ENCODE measurements at places on chromosomes 5 and 9.
A peak's percentile ranks its signal among the peaks of the same experiment; 100 is the strongest.

- DNase-seq = no peak
These were observed 43.9 kb downstream of the FYB1 start for GRCh38 chr5:39175273-39175955.

DNA sequence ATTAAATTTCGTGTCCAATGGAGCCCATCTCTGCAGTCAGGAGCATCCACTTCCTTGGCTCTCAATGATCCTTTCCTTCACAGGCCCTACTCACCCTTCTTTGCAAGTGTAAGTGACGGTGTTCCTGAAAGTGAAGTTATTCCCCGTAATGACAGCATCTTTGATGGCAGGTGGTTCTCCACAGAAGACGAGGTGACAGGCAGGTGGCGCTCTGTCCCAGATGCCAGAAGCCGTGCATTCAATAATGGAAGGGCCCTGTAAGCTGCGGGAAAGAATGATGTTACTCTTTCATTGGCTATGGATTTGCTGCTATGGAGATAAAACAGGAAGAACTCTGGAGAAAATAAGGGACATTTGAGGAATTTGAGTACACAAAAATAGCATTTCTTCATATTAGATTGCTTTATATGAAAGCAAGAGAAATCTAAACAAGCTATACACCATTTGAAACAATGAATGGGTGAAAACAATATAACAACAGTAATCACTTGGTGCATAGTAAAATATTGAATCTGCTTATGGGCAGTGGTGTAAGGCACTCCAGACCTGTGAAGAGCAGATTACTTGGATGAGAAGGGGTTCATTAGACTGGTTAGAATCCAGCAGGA, 89.9 kb upstream of the TXNDC8 start:
- DNase-seq = no peak

DNA sequence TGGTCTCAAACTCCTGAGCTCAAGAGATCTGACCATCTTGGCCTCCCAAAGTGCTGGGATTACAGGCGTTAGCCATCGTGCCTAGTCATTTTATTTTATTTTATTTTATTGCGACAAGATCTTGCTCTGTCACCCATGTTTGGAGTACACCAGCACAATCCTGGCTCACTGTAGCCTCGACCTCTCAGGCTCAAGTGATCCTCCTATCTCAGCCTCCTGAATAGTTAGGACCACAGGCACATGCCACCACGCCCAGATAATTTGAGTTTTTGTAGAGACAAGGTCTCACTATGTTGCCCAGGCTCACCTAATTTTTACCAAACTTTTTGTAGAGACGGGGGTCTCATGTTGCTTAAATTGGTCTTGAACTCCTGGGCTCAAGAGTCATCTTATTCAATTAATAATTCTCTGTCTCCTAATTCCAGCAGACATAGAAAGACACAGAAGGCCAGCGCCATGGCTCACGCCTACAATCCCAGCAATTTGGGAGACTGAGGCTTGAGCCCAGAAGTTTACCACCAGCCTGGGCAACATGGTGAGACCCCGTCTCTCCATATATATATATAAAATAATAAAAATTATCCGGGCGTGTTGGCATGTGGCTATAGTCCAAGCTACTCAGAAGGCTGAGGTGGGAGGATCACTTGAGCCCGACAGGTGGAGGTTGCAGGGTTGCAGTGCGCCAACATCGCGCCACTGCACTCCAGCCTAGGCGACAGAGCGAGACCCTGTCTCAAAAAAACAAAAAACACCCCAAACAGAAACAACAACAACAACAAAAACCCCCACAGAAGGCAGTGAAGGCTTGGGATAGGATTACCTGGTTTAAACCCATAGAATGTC, 1.0 kb upstream of the UBAP1 start:
- DNase-seq = no peak

- no peak for DNase-seq
These were observed 36.9 kb upstream of the SLC1A3 start for GRCh38 chr5:36569491-36569890.

- no peak for DNase-seq
These were observed 23.2 kb downstream of the FGD3 start for GRCh38 chr9:92970467-92970923.

- no peak for DNase-seq
These were observed 3.0 kb downstream of the LECT2 start for GRCh38 chr5:135951807-135952206.

- no peak for DNase-seq
These were observed 556 bp downstream of the MTREX start for GRCh38 chr5:55308254-55308836.

DNA sequence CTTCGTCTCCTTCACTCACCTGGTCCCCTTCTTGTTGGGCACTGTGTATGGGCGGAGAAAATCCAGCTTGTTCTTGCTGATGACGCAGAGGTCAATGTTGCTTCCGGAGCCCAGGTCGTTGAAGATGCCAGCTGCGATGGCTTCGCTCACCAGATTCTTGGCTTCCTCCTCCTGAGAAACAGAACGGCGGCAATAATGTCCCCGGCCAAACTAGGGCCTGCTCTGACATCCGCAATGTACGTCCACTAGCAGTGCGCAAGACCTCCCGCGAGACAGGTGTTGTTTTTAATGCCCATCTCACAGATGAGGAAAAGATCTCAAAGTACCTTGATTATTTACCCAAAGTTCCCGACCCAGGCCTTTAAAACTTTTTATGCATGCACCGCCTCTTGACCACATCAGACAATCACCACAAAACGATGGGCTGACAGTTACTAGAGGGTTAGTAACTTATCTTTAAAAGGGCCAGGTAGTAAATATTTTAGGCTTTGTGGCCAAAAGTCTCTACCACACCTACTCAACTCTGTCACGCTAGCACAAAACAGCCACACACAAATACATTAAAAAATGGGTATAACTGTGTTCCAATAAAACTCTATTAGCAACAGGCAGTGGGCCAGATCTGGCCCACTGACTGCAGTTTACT, 58.4 kb downstream of the PSMB7 start:
- peak; percentile 93 for DNase-seq

DNA sequence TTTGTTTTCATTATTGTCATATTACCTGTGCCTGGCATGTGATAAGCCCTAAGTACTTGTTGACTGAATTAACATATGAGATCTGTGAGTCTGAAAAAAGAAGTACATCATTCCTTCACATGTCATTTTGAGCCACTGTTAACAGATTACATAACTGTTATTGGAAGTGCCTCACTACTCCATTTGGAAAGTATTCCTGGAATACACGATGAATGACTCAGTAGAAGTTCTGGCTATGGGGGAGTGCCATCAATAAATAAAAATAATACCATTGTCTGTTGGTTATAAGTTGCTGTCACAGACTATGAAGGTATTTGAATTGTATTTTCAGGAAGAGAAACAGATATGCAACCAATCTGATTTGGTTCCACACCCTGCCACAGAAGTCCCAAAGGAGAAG, 12.9 kb downstream of the NIPSNAP3B start:
- DNase-seq = no peak

DNA sequence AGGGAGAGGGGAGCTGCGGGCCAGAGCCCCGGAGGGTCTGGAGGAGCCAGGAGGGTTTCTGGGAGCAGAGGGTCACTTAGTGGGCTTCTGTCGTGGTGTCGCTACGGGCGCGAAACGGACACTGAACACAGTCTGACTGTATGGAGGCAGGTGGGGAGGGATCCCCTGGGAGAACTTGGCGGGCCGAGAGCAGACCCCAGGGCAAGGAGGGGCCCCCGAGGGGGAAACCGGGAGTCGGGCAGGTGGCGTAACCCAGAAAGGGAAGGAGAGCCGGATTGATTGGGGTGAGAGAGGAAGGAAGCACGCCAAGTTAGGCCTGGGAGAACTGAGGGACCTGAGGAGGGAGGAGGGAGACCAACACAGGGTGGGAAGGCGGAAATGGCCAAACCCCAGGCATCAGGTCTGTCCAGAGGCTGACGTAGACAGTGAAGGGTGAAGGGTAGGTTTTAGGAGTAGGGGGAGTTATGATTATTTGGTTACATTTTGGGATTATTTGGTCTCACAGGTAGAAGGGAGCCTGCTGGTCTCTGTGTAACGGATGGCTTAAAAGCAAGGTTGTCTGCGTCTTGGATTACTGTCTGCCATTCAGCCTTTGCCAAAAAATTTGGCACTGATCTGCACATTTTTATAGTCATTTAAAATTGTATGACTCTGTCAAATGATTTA, 3.3 kb upstream of the MSMP start:
- DNase-seq = no peak

- DNase-seq = no peak
These were observed 381.4 kb downstream of the ACTL7B start for GRCh38 chr9:108474356-108474755.

GRCh38 chr5:73437101-73437776, 11.3 kb downstream of the FOXD1 start:
- peak; percentile 71 for DNase-seq

- DNase-seq = no peak
These were observed 333.4 kb upstream of the PUM3 start for GRCh38 chr9:3177146-3177761.

- no peak for DNase-seq
These were observed 760 bp upstream of the MAN1B1 start for GRCh38 chr9:137085920-137086530.

- DNase-seq = no peak
These were observed 189.8 kb downstream of the TLE1 start for GRCh38 chr9:81499594-81499993.

GRCh38 chr5:61467766-61468482, 135.9 kb downstream of the ZSWIM6 start:
- no peak for DNase-seq

GRCh38 chr5:60487476-60487875, 212.5 kb downstream of the DEPDC1B start:
- DNase-seq = no peak

DNA sequence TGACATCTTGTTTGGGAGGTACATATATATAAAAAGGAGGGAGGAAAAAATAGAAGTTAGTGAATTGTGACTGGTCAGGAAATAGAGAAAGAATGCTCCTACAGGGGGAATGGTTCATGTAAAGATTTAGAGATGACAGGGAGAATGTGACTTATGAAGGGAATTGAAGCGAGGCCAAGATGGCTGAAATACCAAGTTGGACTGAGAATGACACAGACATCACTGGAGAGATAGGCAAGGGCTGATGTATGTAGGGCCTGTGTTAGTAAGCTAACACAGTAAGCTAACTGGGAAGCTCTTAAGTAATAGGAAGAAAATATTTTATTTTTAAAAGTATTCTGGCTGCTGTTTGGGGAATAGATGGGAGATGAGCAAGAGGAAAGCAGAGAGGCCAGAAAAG, 286.3 kb downstream of the NNT start:
- no peak for DNase-seq

DNA sequence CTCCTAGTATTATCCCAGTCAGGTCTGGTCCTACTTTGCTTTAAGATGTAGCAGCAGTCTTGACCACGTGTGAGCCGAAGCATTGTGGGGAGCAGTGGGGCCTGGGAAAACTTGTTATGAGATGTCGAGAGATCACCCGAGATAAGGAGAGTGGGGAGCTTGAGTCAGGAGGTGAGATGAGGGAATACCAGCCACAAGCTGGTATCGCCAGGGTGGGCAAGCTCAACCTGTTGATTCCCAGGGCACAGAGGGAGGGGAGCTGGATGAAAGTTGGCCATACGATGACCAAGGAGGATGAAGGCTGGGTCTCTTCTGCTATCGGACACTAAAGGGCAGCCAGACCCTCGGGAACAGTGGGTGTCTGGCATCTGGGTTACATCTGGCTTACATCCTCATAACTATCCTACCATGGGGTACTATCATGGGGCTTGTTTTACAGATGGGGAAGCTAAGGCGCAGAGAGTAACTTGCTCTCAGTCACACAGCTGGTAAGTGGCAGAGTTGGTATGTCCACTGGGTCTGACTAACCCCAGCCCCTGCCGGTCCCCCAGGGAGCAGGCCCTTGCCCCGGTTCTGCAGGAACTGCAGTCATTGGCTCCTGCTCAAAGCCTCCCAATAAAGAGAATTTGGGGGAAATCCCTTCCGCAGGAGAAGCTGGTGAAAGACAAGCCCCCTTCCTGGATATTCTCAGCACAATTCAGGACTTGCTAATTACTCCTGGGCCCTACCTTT, 13.4 kb upstream of the TIFAB start:
- no peak for DNase-seq

DNA sequence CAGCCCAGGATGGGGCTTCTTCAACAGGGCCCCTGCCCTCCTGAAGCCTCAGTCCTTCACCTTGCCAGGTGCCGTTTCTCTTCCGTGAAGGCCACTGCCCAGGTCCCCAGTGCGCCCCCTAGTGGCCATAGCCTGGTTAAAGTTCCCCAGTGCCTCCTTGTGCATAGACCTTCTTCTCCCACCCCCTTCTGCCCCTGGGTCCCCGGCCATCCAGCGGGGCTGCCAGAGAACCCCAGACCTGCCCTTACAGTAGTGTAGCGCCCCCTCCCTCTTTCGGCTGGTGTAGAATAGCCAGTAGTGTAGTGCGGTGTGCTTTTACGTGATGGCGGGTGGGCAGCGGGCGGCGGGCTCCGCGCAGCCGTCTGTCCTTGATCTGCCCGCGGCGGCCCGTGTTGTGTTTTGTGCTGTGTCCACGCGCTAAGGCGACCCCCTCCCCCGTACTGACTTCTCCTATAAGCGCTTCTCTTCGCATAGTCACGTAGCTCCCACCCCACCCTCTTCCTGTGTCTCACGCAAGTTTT, 23.6 kb downstream of the PCDHGC5 start:
- peak; percentile 31 for DNase-seq

- no peak for DNase-seq
These were observed 106.9 kb downstream of the PAPPA start for GRCh38 chr9:116260531-116260930.

DNA sequence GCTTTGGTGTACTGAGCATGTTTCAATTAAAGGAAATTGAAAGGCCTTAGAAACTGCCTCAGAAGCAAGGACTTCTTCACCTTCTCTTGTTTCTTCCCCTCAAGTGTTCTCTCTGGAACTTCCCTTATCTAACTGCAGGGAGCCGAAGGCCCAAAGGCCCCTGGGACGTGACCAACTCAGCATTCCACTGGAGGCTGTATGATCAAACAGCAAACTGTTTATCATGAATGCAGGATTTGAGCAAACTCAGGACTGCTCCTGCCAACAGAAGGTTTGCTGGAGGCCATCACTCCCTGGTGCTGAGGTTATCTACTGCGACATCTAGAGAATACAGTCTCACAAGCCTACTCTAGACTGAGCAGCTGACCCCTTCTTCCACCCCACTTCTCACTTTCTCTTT, 4.8 kb upstream of the CDH10 start:
- no peak for DNase-seq

- no peak for DNase-seq
These were observed 48.2 kb upstream of the RPL26L1 start for GRCh38 chr5:172910828-172911627.

DNA sequence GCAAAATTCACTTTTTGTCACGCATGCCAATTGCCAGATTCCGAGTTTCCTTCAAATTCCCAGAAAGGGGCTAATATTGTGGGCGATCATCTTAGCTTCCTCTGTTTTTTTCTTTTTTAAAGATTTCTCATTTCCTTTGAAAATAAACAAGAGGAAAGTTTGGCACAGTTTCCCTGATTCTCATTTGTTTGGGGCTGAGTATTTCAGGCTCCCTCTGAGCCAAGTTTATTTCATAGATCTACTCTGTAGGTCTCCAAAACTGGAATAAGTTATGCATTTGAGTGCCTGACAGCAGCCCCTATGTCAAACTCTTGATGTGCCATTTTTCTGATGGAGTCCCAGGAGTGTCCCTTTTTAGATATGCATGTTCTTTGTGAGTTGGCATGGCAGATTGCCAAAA, 1297.2 kb upstream of the WWC1 start:
- no peak for DNase-seq

All from LNCaP clone FGC (cell line).